IPS-NIHi11 (cell line): ENCODE measurements at places on chromosomes 7 and 10.
A peak's percentile ranks its signal among the peaks of the same experiment; 100 is the strongest.

DNA sequence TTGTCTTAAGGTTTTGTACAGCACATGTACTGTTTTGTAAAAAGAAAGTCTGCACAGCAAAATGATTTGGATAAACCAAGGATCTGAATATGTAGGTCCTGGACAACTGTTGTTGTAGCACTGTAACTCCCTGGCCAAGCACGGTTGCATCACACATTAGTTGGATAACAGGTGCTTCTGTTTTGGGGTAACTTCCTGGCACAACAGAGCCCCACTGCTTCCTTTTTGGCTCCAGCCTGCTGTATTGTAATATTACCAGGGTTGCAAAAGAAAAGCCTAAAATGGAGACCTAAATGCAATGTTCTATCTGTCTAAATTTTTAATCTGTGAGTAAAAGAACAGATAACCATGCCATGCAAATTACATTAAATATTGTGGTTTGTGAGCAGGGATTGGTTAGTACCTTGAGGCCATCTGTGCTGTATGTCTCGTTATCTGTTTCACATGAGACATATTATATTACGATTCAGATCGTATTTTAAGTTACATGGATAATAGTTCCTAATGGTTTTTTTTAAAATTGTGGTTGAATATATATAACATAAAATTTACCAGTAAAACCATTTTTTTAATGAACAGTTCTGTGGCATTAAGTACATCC, 27.5 kb upstream of the WAC start:
- no peak for DNase-seq

GRCh38 chr10:114283091-114283490, 44.0 kb downstream of the VWA2 start:
- no peak for DNase-seq

DNA sequence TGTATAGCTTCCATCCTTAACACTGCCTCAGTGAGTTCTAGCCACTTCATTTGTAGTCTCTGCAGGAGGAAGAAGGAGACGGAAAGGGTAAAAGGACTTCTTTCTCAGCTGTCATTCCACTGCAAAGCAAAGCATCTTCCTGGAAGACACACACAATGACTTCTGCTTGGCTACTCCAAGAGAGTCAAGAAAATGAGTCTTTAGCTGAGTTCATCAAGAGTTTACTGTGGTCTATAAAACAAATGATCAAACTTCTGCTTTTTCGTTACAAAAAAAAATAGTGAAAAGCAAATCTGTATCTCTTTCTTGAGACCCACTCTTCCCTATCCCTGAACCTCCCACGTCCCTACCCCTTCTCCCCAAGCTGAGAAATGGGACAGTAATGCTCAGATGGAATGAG, 205.0 kb upstream of the AHR start:
- no peak for DNase-seq

DNA sequence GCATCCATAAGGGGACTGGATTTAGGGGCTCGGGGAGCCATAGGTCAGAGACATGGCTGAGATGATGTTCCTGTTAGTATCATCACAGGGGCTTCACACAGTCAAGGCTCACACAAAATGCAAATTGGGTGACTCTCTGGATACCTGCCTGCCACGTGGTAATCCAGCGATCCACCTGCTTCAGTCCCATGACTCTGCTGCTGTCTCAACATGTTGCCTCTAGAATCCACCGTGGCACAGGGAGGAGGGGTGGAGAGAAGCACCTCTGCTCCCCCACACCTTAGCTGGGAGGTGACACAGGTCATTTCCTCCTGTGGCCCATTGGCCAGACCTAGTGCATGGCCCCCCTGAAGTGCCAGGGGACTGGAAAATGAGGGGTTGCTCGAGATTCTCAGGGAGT, 83.1 kb downstream of the CDH23 start:
- no peak for DNase-seq

- no peak for DNase-seq
Measured at GRCh38 chr10:89926736-89927135, 225.3 kb downstream of the KIF20B start.

DNA sequence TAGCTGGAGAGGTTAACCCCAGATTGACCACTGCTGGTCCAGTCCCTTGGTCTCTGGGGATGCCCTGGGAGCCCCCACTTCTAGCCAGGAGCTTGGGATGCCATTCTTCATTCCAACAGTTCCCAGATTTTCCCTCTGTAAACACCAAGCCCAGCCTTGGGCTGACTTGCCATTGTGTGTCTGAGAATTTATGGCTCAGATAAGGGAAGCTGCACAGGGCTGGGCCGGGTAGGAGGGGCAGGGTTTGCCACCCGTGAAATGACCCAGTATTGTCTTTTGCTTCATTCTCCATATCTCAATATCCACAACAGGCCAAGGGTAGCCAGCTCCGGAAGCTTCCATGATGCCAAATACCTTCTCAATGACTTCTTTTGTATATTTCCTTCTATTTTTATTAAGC, 32.1 kb downstream of the AFAP1L2 start:
- no peak for DNase-seq

DNA sequence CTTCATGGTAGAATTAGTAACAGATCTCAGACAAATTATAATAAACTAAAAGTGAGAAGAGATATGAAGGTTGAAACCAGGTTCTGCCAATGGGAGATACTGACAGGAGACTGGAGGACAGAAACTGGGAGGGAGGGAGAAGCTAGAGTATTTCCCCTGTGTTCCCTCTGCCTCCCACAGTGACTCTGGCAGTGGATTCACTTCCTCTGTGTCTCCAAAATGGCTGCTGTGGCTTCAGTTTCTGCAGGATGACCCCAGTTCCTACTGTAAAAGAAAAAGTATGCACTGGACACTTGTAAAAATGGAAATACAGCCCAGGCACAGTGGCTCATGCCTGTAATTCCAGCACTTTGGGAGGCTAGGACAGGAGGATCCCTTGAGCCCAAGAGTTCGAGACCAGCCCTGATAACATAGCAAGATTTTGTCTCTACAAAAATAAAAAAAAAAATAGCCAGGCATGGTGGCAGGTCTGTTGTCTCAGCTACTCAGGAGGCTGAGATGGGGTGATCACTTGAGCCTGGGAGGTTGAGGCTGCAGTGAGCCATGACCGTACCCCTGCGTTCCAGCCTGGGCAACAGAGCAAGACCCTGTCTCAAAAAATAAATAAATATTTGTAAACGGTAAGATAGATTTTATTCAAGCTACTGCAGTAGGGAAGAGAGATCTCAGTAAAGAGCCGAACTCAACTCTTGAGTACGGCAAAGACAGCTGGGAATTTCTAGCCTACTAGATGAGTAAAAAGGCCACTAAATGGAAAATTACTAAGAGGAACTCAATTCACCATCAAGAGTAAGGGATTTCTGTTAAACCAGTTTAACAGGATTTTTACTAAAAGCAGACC, 156.6 kb upstream of the TRIM24 start:
- no peak for DNase-seq

GRCh38 chr7:45543473-45543872, 30.7 kb upstream of the ADCY1 start:
- no peak for DNase-seq

- no peak for DNase-seq
Measured at GRCh38 chr10:114303556-114303955, 64.5 kb downstream of the VWA2 start.

DNA sequence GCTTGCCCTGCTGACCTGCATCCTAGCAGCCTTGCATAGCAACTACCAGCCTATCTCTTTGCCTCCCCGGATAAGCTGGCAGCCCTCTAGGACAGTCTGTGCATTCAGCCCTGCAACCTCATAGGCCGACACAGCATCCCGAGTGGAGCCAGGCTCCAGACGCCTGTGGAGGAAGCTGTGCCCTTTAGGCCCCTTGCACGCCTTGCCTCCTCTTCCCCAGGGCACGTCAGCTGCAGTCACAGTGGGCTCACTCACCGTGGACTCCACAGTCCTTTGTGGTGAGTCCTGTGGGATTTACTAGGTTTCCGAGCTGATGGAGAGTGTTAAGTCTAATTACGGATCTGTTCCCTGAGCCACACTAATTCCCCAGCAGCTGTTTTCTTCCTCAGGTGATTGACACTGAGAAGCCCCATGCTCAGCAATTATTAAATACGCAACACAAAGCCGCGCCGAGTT, 540.0 kb downstream of the TCERG1L start:
- no peak for DNase-seq

- DNase-seq: no peak
Measured at GRCh38 chr7:158392251-158392650, 195.4 kb downstream of the PTPRN2 start.

- no peak for DNase-seq
Measured at GRCh38 chr10:79559726-79560125, 481 bp downstream of the SFTPA2 start.

DNA sequence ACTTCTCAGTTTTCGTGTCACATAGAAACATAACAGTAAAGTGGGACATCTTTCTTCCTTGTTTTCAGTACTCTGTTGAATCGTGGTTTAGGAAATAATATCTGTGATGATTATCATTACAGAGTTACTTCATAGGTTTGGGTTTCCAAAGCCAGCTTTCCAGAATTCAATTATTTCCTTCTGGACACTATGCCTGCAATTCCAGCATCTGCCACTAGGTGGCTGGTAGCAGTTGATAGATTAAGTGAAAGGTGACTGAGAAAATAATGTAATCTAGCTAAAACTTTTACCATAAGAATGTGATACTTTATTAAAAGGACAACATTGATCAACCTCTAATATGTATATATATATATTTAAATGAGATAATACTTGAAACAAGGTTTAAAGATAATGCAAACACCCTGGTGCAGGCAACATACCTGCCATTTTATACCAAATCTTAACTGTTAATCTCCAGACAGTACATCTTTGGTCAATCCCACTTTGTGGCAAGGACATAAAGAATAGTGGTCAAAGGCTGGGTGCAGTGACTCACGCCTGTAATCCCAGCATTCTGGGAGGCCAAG, 102.6 kb downstream of the SH3PXD2A start:
- peak; percentile 53 for DNase-seq

DNA sequence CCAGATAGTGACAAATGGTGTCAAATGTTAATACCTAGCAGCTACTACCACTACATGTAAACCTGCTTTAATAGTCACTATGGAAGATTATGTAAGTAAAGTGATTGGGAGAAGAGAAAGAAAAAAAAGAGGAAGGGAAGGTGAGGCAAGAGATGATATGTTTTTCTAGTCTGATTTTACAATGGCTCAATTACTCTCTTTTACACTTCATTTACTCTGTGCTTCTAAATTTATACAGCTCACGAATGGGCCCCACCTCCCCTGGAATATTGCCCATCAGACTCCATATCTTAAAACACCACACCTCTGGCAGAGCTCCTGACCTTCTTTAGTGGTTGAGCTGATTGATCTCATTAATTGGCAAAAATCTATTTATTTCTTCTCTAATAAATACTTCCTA, 28.0 kb upstream of the IKZF1 start:
- no peak for DNase-seq

DNA sequence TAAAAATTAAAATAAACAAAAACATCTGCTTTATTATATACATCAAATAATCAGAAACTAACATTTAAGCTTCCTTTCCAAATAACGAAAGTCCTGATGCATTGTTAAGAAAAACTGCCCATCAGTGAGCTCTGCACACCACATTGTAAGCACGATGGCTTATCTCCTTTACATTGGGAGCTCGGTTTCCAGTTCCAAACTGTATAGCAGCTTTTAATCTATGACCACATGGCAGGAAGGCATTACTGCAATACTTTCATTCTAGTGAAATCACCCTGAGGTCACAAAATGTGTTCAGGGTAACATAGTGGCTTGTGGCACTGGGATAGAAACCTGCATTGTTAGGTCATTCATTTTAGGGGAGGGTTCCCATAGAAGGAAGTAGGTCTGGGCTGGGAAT, 146.3 kb downstream of the ZNF22 start:
- no peak for DNase-seq

DNA sequence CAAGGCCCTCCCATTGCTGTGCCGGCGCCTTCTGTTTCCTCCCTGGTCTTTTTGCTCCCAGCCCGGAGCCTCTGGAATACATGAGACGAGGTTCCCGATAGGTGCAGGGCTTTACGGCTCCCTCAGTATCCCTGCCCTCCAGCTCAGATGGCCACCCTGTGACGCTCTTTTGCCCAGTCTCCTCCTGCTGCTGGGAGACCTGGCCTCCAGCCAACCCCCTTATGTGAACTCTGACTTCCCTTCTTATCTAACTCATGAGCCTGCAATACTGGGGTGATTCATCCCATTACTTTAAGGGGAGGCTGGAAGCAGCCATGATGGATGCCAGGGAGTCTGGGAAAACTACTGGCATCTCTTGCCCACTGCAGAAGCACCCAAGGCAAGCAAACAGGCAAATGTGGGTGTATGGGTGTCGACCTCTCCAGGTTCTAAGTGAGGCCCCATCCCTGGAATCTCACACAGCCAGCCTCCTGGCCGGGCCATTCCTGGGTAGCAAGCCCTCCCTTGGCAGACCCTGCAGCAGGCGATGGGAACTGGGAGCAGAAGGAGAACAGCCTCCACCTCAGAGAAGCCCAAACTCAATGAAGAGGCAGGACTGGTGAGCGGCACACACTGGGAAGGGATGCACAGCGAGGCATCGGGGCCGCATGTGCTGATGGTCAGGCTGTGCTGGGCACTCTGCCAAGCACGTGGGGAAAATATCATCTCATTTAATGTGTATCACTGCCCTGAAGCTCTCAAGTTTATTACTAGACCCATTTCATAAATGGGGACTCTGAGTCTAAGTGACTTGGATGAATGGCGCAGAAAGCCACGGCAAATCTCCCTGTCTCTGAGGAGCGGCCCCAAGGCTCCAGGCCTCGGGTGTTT, 97.5 kb downstream of the FAM53B start:
- DNase-seq: no peak

GRCh38 chr7:1268076-1268815, 35.6 kb downstream of the UNCX start:
- DNase-seq: no peak

GRCh38 chr10:14667280-14667679, 107.4 kb downstream of the FAM107B start:
- no peak for DNase-seq

GRCh38 chr10:131944976-131945695, 36.6 kb downstream of the BNIP3 start:
- no peak for DNase-seq

DNA sequence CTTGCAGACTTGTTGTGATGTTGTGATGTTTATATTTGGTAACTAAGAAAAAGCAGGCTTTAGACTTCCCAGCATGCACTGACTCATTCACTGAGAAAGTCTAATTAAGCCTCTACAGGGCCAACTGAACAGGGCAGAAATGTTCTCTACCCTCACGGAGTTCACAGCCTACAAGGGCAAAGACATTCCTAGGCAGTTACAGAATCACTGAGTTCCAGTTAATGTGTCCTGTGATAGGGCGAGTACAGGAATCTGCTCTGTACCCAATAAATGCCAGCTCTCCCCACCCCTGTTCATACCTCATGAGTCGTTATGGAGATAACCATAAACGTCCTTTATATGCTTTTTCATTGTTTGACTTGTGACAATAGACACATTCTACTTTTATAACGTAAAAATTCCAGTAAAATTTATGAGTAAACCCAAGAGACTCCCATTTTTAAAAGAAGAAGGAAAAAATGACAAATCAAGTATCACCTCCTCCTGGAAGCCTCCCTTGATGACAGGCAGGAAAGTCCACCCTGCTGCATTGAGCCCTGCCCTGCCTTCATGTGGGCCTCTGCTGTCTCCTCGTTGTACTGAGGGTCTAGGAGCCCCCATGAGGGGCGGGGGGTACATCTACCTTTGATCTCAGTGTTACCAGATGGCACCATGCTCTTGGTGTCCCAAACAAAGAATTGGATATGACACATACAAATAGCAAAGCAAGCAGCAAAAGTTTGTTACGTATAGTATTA, 14.3 kb downstream of the MUC12 start:
- DNase-seq: no peak

GRCh38 chr10:60661637-60662036, 116.6 kb upstream of the CDK1 start:
- DNase-seq: no peak
